ENCODE measurements at places on chromosomes 4 and X. TPM values are rescaled to one million over a fixed set of nuclear protein-coding genes. Genes with fewer than 3 reads are reported as not detected.

Gene IRS4
- total RNA-seq = not detected

Gene ZFYVE28
- total RNA-seq = 1.3 TPM

DNA sequence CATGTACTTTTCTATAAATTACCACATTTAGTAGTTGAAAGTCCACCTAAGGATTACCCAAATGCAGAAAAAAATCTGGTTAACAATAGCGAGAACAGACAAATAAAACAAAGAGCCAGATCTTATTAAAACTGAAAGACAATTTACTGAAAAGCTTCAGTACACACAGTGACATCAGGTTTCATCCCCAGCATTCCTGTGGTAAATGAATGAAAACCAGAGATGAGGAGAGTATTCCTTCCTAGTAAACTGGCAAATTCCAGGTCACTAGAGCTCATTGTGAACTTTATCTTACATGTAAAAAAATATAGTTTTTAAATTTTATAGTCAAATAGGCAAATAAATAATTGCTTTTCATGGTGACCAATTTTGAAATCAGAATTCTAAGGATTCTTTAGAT is 1290.5 kb downstream of the ADGRL3 start:
- DNase-seq = no peak

Gene GLUD2
- 0.42 TPM for total RNA-seq

GRCh38 chr4:141595531-141595930 is 40.9 kb upstream of the IL15 start:
- DNase-seq = no peak

GRCh38 chrX:85503258-85504158 is 124.0 kb upstream of the POF1B start:
- no peak for DNase-seq

DNA sequence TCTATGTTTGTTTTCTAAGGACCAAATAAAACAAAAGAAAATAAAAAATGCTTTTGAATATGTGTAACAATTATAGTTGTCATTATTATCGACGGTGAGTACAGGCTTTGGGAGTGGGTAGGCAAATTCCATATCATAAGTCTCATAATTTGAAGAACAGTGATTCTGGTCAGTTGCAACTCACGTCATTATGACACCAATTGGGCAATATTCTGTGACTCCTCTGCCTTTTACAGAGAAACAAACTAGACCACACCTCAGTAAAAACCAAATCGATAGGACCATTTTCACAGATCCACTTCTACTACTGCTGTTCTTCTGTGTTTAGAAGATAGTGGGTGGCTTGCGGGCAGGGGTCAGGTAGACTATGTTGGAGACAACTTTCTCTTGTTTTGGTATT is 250.1 kb downstream of the C4orf33 start:
- DNase-seq = no peak

All from chondrocyte (in vitro differentiated cells).